ENCODE measurements at places on chromosomes 3 and 15.

DNA sequence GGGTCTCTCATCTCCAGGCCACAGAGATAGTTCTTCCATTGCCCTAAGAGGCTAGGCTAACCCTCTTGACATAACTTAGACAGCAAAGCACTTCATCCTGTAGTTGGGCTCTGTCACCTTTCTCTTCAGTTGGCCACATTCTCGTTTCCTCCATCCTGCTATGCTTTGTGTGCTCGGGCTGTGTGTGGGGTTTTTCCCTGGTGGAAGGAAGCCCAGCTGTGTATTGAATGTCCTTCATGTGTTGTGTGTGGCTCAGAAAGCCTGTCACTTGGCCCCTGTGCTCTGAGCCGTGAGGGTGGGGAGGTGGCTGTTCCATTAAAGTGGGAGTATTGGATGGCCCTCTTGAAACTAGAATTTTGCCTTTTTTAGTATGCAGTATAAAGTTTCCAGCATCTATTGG lies 8.8 kb upstream of the EXOG start:
- DNase-seq: no peak

DNA sequence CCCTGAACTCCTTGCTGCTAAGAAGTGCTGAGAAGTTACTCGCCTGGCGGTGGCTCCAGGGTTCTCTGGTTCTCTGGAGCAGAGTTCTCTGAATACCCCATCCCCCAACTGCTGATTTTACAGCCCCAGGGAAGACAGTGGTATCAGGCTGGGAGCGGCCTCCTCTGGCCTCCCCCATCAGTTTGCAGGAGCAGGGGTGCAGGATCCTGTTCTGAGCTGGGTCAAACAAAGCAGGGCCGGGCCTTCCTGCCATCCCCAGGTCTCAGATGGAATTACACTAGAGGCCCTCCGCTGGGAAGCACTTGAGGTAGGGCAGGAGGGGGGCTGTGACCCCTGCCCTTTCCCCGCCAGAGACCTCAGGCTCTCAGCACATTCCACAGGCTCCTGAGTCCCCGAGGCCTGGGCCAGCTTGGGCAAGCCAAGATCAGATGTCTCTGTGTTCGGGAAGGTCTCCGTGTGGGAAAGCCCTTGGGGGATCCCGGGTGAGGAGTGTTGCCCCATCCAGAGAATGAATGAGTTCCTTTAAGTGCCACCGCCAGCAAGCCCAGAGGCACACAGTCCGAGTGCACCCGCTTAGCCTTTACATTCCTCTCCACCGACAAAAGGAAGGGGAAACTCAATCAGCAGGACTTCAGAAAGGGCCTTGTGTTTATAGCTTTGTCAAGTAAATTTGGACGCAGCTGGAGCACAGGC lies 149.9 kb downstream of the LRRK1 start:
- DNase-seq: peak; percentile 65

GRCh38 chr15:69668039-69668705 lies 215.6 kb downstream of the RPLP1 start:
- DNase-seq: no peak

DNA sequence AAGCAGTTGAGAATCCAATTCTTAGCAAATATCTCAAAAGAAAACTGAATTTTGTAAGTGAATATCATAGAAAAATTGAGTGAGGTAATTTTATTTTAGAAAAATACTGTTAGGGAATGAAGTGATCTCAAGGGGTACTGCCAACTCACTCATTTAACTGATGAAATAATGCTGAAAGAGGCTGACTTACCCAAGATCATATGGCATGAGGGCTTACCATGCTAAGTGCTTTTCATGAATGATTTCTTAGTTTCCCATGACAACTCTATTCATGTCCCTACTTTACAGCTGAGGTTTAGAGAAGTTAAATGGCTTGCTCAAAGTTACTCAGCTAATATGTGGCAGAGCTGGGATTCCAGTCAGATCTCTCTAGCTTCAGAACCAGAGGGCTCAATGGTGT lies 30.6 kb downstream of the CCDC14 start:
- no peak for DNase-seq

- DNase-seq: no peak
Measured at GRCh38 chr3:26058901-26059321, 269.0 kb downstream of the OXSM start.

- no peak for DNase-seq
Measured at GRCh38 chr15:45747426-45747825, 112.6 kb downstream of the SQOR start.

DNA sequence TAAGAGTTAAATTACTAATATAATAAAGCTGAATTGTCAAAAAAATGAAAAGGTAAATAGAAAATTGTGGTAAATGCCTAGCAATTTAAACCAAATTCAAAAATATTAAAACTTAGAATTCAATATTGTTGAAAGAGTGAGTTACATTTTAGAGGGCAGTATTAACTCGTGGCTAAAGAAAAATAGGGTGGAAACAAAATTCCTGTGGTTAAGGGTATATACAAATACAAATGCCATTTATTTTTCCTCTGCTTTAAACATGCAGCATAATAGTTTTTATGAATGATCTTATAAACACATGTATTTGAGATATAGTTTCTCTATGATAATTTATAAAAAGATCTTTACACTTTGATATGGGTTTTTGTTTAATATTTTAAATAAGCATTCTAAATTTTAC lies 79.0 kb downstream of the NEDD4 start:
- no peak for DNase-seq

DNA sequence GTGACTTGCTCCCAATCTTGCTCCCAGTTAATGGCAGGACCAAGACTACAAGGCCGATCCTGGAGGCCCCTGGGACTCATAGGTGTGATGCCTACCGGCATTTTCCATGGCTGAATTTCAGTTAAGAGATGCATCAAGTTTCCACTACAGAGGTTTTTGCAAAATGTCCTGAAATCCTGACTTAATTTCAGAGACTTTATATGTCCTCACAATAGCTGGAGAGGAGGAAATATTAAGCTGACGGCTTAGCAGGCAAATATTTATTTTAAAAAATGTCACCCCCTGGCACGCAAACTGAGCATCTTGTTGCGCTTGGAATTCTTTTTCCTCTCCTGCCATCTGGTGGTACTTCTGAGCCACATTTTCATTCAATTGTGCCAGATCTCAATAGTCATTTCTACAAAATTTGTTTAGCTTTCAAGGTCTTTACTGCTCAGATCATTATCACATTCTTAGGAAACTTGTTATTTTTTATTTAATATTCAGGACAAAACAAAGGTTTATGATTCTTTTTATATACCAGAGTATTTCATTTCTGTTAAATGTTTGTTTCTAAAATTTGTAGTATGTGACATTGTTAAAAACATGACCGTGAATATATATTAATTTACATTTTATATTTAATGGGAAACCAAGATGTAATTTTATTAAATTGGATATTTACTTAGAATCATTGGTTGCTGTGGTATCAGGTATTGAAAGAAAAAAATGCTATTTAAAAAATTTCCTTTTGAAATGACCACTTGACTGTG lies 189.2 kb upstream of the THRB start:
- peak; percentile 86 for DNase-seq

GRCh38 chr3:113668015-113668414 lies 28.4 kb downstream of the USF3 start:
- DNase-seq: peak; percentile 66

DNA sequence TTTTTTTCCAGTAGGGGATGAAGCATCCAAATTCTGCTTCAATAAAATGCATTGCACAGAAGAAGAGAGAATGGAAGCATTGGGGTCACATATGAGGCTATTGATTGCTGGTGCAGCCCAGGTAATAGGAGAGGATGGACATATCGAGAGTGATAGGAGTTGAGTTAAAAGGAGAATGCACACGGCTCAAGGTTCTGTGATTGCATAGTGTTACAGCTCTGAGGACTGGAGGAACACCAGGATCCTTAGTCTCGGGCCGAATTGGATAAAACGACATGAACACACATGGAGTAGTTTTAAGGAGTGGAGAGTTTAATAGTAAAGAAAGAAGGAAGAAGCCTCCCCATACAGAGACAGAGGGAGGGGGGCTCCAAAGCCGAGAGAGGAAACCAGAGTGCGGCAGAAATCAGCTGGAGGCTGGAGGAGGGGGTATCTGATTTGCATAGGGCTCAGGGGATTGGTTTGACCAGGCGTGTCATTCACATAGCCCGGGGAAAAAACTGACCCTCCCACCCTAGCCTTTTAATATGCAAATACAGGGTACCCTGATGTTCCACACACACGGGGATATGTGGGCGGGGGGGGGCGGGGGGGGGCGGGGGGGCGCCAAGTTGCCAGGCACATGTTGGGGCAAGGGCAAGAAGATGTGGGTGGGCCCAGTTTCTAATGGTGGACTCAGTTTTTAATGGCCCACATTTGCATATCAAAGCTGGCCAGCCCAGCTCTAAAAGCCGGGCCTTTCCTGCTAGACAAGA lies 156.9 kb downstream of the AGBL1 start:
- DNase-seq: no peak

- DNase-seq: no peak
Measured at GRCh38 chr3:22175947-22176346, 424.9 kb upstream of the ZNF385D start.

- DNase-seq: no peak
Measured at GRCh38 chr3:122322095-122323075, 2.7 kb upstream of the CSTA start.

DNA sequence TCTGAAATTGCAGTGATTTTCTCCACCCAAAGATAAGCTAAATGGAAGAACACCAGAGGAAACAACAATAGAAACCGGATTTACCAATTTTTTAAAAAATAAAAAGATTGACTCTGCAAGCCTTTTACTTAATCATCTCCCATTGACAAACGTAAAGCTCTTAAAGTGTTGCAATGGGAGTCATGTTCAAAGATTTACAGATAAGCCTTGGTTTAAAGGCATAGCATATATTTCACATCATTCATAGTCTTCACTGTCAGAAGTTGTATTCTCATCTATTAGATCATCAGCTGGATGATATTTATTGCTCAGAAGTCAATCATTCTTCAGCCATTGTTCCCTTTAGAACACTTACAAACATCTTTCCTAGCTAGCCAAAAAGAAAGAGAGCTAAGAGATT lies 397.6 kb downstream of the GBE1 start:
- DNase-seq: no peak
